ENCODE measurements at places on chromosomes 5 and 9.

- no peak for DNase-seq
Measured at GRCh38 chr5:168135897-168136296, 155.5 kb upstream of the WWC1 start.

- no peak for DNase-seq
Measured at GRCh38 chr5:6584727-6585126, 48.1 kb downstream of the NSUN2 start.

DNA sequence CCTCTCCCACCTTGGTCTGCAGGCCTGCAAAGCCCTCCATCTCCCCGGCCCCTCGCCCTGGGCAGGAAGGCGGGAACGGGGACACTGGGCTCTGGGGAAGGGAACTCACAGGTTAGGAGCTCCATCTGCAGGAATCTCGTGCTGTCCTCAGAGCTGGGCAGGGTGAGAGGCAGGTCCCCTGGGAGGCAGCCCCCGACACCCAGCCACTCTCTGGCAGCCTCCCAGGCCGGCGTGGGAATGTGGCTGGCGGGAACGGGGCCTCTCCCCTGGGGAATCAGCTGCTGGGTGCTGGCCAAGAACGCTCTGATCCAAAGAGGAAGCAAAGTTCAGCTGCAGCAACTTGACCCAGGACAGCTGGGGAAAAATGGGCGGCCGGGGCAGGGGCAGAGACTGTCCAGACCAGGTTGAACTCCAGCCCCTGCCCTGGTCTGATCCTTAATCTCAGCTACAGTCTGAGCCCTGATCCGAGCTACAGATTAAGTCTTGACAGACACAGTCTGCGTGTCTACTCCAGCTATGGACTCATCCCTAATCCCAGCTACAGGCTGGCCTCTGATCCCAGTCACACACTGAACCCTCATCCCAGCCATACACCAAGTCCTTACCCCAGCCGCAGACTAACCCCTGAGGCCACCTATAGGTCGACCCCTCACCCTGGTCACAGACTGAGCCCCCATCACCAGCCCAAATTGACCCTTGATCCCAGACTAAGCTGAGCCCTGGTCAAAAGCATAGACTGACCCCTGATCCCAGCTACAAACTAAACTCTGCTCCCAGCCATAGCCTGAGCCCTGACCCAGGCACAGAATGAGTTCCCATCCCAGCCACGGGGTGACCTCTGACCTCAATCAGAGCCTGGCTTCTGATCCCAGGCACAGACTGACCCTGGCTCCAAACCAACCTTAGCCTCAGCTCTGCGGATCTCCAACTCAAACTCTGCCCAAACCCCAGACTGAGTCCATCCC, 37.3 kb upstream of the EGFL7 start:
- DNase-seq = peak; percentile 76

GRCh38 chr5:15538516-15538915, 38.5 kb downstream of the FBXL7 start:
- no peak for DNase-seq

DNA sequence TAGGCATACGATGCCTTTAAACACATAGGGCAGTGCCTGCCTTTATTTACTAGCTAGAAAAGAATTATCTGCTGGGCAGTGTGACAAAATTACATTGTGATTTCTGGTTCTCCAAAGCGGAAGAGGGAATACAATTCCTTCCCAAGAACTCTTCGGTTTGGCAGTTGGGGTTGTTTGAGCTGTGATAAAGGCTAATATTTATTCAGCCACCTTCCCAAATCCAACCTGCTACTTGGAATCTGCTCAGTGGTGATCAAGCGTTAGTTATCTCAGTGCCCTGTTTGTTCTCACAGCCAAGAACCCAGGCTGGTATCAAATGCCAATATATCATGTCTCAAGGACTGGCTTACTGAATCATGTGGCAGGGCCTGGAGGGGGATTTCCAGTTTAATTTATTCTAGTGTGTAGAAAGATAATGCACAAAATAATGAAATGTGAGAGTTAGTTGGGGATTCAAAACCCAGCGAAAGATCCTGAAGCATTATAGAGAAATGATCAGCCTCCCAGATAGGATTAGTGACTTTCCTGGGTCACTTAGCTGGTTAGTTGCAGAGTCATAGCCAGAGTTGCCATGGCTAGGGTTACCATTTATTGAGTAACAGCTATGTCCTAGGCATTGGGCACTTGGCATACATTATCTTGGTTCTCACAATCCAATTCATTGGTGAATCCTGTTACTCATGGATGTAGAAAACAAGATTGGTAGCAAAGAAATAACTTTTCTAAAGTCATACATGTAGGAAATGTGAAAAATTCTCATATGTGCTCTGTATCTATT, 457.0 kb upstream of the KLF4 start:
- no peak for DNase-seq

- DNase-seq = no peak
Measured at GRCh38 chr9:132487980-132488535, 78.0 kb downstream of the CFAP77 start.

- no peak for DNase-seq
Measured at GRCh38 chr9:116686693-116687073, 422 bp upstream of the TRIM32 start.

DNA sequence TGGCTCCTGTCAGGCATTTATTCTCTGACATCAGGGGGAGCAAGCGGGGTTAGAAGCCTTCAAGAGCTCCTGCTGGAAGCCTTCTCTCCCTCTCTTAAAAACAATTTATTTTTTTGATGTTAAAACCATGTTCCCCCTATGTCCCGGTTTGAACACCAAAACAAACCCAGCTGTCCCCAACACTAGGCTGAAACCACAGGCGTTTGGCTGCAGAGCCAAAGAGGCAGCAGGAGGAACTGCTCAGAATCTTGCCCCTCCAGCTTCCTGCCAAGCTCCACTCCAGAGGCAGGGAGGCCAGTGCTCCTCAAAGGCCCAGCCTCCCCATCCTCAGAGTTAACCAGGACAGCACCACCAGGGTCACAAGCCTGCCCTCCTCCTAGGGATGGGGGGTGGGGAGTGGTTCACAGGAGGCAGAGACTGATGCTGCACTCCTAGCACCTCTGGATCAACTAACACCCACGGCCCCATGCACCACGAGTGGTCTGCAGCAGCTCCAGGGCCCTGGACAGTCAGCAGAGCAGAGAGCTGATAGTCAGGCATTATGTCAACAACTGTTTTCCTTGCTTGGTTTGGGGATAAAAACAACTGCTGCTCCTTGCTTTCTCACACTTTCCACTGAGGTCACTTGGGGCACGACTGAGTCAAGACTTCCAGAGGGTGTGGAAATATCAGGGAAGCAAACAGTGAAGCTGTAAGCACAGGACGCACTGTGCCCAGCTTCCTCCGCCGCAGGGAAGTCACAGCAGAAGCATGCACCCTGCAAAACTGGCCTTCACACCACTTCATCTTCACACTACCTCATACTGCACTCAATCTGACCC, 96.5 kb upstream of the ADRA1B start:
- DNase-seq = no peak

- DNase-seq = no peak
Measured at GRCh38 chr5:59838989-59839388, 54.5 kb downstream of the PDE4D start.

DNA sequence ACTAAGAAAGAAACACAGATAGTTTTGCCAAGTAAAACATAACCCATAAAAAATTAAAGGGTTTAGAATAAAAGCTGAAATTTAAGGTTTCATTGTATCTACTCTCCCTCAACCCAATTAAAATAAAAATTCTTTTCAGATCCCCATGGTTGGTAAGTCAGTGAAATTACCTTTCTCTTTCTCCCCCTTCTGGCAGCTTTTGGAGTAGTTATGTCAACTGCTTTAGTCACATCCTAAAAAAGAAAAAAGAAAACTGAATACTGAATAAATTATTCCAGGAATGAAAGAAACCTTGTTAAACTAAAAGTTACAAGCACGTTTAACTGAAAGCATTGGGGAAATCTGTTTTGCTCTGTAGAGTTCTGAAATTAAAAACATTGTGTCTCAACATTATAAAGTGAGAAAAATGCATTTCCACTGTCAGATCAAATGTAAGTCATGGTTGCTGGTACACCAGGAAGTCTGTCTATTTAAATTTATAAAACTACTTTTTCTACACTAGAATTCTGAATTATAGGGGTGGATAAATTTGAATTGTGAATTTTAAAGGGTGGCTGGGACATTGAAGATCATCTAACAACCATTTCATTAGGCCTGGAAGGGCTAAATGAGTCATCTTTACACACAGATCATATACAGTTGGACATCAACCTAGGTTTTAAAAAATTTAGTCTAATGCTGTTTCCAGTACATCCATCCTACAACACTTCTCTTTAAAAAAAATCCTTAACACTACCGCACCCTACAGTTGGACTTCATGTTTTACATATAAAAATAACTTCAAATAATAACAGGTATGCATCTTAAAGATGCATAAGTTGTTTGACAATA, 24.7 kb downstream of the PSIP1 start:
- DNase-seq = peak; percentile 8

- DNase-seq = peak; percentile 49
Measured at GRCh38 chr9:35756275-35757225, 2.5 kb upstream of the MSMP start.

DNA sequence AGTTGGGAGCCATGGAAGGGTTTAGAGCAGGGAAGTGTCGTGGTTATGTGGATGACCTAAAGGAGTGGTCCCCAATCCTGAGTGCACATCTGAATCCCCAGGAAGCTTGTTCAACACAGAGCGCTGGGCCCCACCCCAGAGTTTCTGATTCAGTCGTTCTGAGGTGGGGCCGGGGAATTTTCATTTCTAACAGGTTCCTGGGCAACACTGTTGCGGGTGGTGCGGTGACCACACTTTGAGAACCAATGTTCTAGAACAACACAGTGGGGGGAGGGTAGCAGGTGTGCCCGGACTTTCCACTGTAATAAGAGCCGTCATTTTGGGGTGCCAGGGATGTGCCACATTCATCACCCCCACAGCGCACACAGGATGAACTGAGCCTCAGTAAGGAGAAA, 39.3 kb downstream of the DUSP1 start:
- no peak for DNase-seq

DNA sequence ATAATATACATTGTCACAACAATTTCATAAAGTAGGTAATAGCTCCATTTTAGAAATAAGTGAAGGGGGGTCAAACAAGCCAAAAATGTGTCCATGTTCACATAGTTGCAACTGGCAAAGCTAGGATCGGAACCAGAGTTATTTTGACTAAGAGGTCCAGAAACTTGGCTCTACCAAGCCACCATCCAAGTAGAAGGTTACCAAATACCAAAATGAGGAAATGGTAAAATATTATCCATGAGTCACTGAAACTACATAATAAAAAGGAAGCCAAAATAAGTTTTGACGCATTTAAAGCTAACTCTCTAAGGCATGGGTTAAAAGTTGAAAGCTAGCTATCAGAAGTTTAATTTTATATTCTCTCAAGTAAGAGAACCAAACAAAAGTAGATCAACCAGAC, 886.9 kb upstream of the DMAC1 start:
- no peak for DNase-seq

DNA sequence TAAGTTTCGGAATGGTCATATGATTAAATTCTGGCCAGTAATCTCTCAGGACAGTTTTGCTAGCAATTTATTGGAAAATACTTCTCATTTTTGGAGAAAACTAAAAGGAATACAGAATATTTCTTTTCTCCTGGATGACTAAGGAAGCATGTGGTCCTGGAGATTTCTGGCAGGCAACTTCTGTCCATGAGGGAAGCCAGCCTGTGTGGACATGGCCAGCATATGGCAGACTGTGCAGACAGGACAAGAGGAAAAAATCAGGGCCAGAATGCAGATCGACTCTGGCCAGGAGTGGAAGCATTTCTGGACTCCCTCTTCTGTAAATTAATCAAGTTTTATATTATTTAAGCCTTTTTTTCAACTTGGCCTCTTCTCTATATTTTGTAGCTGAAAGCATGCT, 100.4 kb upstream of the CDH18 start:
- DNase-seq = no peak

- no peak for DNase-seq
Measured at GRCh38 chr5:180474569-180474968, 19.6 kb upstream of the CNOT6 start.

- no peak for DNase-seq
Measured at GRCh38 chr5:30908356-30908755, 285.1 kb upstream of the CDH6 start.

DNA sequence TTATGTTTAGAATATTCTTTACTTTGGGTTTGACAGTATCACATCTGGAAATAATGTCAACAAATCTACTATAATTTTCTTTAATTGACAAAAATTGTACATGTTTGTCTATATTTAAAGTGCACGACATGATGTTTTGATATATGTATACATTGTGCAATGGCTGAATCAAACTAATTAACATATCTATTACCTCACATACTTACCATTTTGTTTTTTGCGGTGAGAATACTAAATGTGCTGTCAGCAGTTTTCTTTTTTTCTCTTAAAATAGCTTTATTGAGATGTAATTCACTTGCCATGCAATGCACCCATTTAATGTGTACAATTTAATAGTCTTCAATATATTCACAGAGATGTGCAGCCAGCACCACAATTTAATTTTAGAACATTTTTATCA, 10.6 kb upstream of the C6 start:
- no peak for DNase-seq

DNA sequence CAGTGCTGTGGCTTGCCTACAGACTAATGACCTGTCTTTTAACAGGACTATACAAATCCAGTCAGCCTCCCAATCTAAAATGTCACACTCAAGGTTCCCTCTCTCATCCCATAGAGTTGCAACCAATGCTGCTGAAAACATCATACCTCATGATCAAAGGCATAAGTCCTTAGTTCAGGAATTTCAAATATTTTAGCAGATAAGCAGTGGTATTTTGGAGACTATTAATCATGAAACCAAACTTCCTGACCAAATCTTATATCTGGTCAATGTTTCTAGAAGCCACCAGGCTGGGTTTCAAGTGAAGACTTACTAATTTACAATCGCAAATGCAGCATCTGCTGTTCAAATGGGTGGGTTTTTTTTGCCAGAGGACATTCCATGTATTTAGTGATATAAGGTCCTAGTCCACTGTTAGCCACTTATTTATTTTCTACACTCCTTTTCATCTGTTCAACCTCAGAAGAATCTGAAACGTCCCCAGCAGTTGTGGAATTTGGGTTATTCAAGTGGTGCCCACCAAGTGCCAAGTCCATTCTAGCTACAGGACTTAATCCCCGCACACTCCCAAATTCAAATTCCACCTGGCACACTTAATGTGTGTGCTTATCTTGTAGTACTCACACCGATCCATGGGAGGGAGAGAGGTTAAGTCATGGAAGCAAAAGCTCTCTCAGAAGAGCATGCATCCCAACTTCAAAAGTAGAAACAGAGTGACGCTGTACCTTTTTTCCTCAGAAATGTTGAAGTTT, 5.8 kb downstream of the TAS2R1 start:
- DNase-seq = peak; percentile 88

Measured in A172 (cell line).